ENCODE measurements at places on chromosomes 6 and 20. TPM values are rescaled to one million over a fixed set of nuclear protein-coding genes. Genes with fewer than 3 reads are reported as not detected.
A peak's percentile ranks its signal among the peaks of the same experiment; 100 is the strongest.

GRCh38 chr20:25624500-25624939 is 706 bp upstream of the NANP start:
- no peak for DNase-seq

GRCh38 chr6:143396497-143397226 is 53.8 kb downstream of the ADAT2 start:
- DNase-seq = no peak

SNAP91 gene
- not detected for total RNA-seq

- DNase-seq = no peak
These were observed 9.1 kb downstream of the SLC18B1 start for GRCh38 chr6:132789396-132789776.

FAM217A gene
- total RNA-seq = not detected

GRCh38 chr6:25156123-25156522 is 123.1 kb upstream of the CARMIL1 start:
- no peak for DNase-seq

GRCh38 chr20:16428112-16428511 is 145.1 kb downstream of the KIF16B start:
- DNase-seq = no peak

DNA sequence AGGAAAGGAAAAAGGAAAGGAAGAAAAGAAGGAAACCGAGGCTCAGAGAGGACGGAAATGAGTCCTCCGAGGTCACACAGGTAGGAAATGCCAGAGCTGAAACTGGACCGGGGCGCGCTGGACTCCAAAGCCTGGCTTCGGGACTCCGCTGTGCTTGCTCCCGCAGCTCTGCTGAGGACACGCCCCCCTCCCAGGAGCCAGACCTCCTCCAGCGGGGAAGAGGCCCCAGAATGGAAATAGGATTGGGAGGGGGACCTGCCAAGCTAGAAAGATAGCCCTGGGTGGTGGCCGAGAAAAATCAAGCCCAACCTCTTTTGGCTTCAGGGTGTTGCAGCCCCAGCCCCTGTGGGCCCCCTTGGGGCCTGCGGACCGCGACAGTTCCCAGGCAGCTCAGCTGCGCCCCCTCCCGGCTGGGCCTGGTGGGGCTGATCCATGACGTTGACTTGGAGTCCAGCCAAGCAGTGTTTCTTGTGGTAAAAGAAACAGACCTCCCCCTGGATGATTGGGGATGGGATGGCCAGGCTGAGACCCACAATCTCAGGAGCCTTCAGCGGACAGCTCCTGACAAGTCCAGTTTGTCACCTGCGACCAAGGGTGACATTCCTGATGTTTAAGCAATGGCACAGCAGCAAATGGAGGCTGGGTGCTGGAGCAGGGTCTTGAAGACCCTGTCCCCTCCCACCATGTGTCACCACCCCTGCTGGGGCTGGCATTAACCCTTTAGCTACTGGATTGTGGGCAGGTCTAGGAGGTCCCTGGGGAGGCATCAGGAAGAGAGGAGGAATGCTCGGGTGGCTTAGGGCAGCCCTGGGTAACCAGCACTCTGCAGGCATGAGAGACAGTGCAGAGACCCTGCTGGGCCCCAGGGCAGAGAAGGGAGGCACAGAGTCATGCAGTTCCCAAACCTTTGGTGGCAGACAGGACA is 55.4 kb downstream of the RIPOR3 start:
- DNase-seq = no peak

DNA sequence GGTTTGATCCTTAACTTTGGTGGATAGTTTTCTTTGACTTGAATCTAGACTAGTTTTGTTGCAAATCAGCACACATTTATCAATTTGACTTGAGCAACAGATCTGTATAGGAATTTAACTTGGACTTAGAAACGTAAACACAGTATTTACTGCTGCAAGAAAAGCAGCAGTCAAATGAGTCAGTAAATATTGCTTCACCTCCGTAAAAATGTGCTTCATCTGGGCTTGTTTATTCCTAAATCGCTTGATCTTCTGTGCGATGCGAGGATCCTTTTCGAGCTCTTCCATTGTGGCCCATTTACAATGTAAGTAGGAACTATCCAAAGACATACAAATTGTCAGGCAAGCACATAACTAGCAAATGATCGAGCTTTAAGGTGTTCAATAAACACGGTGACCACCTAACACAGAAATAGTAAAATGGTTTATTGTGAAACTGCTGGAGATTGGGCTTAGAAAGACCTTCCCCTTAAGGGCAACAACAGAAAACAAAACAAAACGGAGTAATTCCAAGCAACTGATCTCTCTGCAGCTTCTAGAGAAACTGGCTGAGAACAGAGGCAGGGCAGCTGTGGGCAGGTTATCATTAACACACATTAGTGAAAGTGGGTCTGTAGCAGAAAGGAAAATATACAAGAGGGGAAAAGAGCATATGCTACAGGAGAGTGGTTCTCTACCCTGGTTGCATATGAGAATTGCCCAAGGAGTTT is 120.8 kb downstream of the CHD6 start:
- no peak for DNase-seq

PRDM1 gene
- total RNA-seq = 12.5 TPM

- DNase-seq = no peak
These were observed 61.8 kb upstream of the AFDN start for GRCh38 chr6:167764713-167765479.

TBXT gene
- total RNA-seq = not detected

DNA sequence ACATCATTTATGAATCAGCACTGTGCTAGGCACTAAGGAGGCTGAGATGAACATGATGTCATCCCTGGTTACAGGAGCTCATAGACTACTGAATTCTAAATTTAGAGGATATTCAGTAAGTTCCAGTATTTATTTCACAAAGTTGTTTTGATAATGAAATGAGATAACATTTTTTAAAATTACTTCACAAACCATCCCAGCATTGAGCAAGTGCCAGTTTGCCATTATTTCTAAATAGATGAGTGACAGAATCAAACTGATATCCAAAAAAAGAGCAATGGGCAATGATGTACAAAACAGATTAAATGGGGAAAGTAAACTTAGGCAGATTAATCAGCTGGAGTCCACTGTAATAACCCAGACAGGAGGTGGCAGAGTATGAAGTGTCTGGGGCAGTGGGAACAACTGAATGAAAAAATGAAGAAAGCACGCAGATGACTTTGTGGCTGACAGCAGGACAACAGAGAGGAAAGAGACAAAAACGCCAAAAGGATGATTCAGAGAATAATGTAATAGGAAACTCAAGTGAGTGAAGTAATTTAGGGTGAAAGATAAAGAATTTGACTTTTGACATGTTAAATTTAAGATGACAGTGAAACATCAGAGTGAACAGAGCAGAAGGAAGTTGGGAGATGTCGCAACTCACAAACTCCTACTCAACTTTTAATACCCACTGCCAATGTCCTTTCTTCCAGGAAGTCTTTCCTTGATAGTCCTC is 70.2 kb downstream of the RCAN2 start:
- no peak for DNase-seq

CRYBG1 gene
- total RNA-seq = 23.3 TPM

RNF144B gene
- 0.91 TPM for total RNA-seq

- no peak for DNase-seq
These were observed 69.2 kb downstream of the MTFR2 start for GRCh38 chr6:136180704-136181511.

DNA sequence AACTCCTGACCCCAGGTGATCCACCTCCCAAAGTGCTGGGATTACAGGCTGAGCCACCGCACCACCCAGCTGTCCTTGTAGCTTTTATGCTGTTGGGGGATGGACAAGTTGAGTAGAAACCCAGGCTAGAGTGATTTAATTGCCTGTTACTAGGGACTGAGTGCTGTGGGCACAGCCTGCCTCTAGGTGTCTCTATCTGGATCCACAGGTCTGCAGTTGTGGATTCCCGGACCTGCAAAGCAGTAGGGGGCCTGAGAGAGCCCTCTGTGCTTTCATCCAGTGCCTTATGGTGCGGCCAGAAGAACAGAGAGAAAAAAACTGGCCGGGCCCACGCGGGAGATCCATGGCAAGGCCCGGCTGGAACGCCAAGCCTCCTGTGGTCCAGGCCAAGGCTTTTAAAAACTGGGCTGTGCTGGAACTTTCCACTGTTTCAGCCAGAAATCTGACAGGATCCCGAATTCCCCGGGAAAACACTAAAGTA is 5.2 kb downstream of the SIRPA start:
- DNase-seq = no peak

DNA sequence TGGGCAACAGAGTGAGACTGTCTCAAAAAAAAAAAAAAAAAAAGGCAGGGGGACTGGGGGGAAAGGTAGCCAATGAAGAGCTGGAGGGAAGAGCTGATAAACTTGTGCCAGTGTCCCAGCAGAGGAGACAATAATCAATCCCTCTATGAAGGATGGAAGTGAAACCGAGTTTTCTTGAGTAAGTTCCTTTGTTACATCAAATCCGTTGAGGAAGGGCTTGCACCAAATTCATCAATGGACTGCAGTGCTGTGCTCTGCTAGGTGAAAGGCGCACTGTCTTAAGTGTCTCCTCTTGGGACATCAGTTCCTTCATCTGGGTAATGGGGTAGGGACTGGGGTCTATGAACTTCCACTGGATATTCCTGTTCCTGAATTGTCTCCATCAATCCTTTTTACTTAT is 3.0 kb upstream of the CRIP3 start:
- no peak for DNase-seq

ANGPT4 gene
- 0.06 TPM for total RNA-seq

GRCh38 chr6:113466526-113466925 is 390.6 kb upstream of the MARCKS start:
- DNase-seq = no peak

- peak; percentile 18 for DNase-seq
These were observed 102.6 kb downstream of the CD109 start for GRCh38 chr6:73798592-73798991.

DNA sequence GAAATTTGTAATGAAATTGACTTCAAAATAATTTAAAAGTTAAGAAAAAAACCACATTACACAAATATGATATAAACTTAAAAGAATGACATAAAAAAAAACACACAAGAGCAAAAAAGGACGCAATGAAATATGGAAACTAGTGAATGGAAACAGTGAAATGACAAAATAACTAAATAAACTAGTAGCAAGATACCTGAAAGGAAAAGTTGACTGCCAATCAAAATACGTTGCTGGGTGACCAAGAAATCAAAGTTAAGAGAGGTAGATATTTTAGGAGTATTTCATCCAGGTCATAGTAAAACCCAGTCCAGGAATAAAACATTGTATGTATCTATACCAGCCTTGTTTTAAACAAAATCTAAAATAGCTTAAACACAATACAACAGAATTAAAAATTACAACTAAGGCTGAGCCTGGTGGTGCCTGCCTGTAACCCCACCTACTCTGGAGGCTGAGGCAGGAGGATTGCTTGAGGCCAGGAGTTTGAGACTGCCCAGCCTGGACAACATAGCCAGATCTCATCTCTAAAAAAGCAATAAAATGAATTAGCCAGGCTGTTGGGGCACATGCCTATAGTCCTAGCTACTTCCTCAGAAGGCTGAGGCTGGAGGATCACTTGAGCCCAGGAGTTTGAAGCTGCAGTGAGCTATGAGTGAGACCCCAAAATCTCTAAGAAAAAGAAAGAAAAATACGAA is 22.0 kb downstream of the C6orf15 start:
- no peak for DNase-seq

FILIP1 gene
- not detected for total RNA-seq

VWA7 gene
- 2.6 TPM for total RNA-seq

- DNase-seq = peak; percentile 85
These were observed at the start of gene CST7 for GRCh38 chr20:24948939-24949679. CST7 (plus strand) TSS chr20:24949269; CDS start chr20:24949506, 237 bp downstream.

DOP1A gene
- total RNA-seq = 7.4 TPM

GRCh38 chr6:43708860-43709653 is 21.5 kb upstream of the MRPS18A start:
- no peak for DNase-seq

PCMTD2 gene
- 25.3 TPM for total RNA-seq

- no peak for DNase-seq
These were observed 78.7 kb downstream of the CDH26 start for GRCh38 chr20:60036746-60037499.

- DNase-seq = no peak
These were observed 7.8 kb upstream of the PLTP start for GRCh38 chr20:45919542-45920399.

DNA sequence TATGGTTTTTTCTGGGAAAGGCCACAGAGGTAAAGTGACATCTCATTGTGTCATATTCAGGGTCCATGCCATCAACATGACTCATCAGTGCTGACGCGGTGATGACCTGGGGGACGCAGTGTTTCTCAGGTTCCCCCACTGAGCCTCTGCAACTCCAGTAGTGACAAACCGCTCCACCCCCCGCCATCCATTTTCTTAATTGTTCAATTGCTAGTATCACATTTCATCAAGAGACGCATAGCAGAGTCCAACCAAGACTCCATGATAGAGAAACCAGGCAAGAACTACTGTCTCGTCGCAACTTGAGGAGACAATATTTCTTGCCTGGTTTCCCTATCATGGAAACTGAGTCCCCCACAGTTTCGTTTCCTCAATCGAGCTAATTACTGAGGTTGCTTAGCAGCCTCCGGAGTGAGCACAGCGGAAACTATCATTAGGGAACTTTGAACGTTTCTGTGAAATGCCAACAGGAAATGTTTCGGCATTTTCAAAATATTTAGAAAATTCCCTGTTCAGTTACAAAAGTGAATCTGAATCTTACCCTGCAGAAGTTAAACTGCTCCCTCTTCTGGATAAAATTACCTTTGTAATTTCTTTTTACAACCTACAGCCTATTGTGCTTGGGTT is 12.2 kb upstream of the SERPINB1 start:
- DNase-seq = peak; percentile 85

SMPDL3A gene
- not detected for total RNA-seq

GNAS-AS1 gene
- total RNA-seq = 3.0 TPM

DNA sequence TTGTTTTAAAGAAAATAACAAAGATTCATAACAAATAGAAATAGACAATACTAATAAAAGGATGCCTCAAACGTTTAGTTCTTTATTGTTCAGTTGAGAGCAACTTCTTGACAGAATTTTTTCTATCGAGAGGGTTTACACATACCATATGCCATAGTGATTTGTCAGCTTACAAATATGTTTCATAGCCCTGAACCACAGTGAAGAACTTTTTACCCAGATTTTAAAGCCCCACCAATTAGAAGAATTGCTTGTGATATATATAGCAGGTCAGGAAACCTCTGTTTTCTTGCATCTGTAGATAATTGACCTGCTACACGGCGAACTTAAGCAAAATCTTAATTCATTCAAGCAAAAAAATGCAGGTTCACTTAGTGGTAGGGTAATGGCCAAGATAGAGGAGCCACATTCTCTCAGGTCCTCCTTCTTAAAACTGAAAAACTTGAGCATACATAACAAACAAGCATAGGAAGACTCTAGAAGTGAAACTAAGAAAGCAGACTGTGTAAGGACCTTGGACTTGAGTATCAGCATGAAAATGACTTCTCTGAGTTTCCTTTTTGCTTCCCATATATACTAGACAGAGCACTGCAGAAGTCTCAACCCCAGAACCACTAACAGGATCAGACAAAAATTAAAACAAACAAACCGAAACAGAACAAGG is 39.5 kb downstream of the CRISP1 start:
- no peak for DNase-seq

ERVFRD-1 gene
- total RNA-seq = not detected

HDGFL1 gene
- not detected for total RNA-seq

DNA sequence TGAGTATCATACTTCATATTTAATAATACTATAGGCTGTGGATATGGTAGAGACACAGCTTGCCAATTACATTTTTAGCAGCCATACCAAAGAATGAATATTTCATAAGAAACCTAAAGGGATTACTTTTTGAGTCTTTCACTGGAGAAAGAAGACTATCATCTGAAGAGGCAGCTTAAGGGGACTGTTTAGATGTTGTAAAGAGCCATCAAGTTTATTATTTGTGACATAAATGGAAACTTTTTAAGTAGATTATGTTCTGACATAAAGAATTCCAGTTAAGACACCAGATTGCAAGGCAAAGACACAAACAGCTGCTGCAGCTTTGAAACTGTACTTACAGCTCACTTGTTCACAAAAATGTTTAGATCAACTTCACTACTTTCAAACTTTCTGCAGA is 429.4 kb downstream of the TFAP2A start:
- DNase-seq = no peak

All from activated naive CD4-positive, alpha-beta T cell treated with anti-CD3 and anti-CD28 coated beads, Interleukin-2, amount 50 U/mL, for 72 hours (primary cell).